ENCODE measurements at places on chromosomes 3 and 15. TPM values are rescaled to one million over a fixed set of nuclear protein-coding genes. Genes with fewer than 3 reads are reported as not detected.

- H3K4me3 ChIP-seq: no peak overlapping the region
- no peaks in the 10 kb centered on the region for H3K27me3 ChIP-seq
- no peak overlapping the region for H3K27ac ChIP-seq
- no peak for DNase-seq
These were observed 569.6 kb upstream of the AGTR1 start for GRCh38 chr3:148128136-148128535.

GRCh38 chr3:188194332-188194731 is 40.4 kb downstream of the LPP start:
- H3K4me3 ChIP-seq: no peak overlapping the region
- H3K27ac ChIP-seq: peak overlapping the region; percentile 6
- no peaks in the 10 kb centered on the region for H3K27me3 ChIP-seq

The FANCI gene
- 2.8 TPM for total RNA-seq

The EOMES gene
- not detected for total RNA-seq

All from gastrocnemius medialis (tissue), 4 donors.